ENCODE measurements at places on chromosomes 1 and 21. TPM values are rescaled to one million over a fixed set of nuclear protein-coding genes. Genes with fewer than 3 reads are reported as not detected.
A peak's percentile ranks its signal among the peaks of the same experiment; 100 is the strongest.

DNA sequence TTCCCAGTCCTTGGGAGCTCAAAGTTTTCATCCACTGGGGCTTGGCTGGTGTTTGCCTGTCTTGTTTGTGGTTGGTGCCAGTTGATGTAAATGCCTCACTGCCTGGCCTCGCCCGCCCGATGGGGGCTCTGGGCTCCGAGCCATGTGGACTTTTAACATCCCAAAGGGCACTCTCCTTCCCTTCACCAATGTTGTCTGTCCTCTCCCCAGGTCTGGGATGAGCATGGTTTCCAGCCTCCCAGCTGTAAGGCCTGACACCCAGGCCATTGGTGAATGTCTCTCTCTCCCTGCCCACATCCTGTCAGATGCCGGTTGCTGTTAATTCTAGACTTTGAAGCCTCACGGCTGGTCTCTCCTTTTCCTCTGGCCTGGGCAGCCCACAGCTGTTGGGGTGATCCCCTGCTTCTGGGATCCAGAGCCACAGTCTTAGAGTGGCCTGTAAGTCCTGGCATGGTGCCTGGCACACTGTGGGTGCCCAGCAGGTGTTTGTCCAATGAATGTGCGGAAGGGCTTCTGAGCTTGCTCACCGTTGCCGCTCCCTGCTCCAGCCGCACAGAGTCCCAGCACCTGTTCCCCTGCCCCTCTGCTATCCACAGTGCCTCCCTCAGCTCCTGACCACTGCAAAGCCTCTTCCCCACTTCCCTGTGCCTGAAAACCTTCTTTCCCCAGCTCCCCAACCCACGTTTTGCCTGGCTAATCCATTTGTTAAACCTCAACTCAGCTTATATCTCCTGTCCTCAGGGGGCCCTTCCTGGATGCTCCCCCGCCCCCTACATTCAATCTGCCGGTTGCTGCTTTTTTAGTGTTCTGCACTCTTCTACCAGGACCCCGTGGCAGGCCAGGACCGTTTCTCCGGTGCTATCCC is 3.3 kb upstream of the C1orf174 start:
- DNase-seq, result no peak

- no peak for DNase-seq
Measured at GRCh38 chr1:48062353-48062752, 65.2 kb upstream of the TRABD2B start.

GRCh38 chr1:73659136-73659535 is 538.8 kb downstream of the LRRIQ3 start:
- no peak for DNase-seq

DNA sequence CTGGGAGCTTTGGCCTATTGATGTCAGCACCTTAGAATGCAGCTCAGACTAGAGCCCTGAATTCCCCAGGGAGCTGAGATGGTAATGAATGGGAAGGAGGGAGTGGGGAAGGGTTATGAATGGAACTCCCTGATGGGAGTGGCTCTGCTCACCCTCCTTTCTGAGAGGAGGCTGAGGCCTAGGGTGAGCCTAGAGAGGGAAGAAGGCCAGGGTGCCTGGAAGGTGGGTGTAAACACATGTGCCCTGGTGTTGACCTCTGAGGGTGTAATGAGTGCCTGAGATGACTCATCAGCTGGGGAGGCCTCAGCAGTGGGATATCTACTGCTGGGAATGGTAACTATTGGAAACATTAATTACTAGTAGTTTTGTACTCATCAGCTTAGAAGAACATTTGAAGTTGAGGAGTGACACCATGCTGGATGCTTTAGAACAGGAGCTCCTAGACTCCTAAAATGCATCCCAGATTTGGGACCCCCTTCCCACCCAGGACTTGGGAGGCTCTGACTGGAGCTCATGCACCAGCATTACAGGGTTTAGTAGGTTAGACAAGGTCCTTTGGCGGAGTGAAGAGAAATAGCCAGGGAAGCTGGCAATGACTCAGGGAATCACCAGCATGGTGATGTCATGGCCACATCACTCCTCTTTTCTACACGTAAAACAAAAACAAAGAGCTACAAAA is 16.0 kb upstream of the PIGV start:
- DNase-seq, result peak; percentile 92

The MOB3C gene
- total RNA-seq, result 6.6 TPM

DNA sequence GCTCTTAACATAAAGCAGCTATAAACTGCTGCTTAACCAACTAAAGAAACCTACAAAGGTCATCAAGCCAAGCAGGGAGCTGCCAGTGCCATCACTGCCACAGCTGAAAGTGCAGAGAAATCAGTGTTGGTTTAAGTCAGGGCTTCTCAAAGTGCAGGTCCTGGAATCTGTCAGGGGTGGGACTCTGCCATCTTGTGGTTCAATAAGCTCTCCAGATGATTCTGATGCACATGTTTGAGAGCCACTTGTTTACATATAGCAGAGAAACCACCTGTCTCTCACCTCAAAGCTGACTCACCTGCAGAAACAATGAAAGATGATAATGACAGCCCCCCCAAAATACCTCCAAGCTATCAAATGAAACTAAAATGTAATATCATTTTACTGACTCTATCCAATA is 49.3 kb downstream of the SH3GLB1 start:
- no peak for DNase-seq

DNA sequence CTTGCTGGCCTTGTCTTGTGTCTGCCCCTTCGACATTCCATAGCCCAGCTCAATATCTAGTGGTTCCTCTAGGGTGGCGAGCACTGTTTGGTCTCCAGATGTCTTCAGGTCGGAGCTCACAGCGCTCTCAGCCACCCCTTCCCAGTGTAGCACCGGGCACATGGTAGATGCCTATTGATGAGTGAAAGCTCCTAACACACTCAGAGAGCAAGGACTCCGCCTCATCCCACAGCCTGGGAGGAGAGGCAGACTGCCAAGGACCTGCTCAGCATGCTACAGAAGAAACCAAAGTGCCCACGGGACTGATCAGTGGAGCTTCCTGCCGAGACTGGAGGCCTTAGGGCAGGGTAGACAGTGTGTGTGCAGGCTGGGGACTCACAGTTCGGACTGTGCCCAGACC is 10.9 kb downstream of the PCSK9 start:
- peak; percentile 35 for DNase-seq

- no peak for DNase-seq
Measured at GRCh38 chr1:182235604-182235951, 156.0 kb downstream of the GLUL start.

DNA sequence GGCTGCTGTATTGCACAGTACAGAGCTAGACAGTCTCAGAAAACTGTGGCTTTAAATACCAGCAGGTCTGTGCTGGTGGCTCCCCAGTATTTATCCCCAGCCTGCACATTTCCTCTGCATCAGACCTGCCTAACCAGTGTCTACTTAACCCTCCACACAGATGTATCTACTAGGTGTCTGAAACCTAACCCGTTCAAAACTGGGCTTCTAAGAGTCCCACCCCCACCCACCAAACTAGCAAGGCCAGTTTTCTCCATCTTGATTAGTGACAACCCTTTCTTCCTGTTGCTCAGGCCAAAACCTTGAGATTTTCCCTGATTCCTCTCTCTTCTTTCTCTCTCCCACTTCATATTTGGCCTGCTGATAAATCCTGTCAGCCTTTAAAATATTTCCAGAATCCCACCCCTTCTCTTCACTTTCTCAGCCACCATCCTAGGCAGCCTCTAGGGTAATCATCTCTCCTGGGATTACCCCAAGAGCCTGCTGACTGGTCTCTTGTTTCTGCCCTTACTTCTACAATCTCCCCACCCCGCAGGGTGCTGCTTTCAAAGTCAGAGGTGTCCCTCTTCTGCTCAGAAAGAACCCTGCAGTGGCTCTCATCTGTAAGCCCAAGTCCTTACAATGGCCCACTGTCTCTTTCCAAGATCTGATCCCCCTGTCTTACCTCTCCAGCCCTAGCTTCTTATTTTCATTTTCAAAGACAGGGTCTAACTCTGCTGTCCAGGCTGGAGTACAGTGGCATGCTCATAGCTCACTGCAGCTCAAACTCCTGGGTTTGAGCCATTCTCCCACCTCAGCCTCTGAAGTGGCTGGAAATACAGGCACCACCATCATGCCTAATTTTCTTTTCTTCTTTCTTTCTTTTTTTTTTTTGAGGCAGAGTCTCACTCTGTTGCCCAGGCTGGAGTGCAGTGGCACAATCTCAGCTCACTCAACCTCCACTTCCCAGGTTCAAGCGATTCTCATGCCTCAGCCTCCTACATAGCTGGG is 45.2 kb downstream of the H3-3A start:
- no peak for DNase-seq

The KIF17 gene
- not detected for total RNA-seq

DNA sequence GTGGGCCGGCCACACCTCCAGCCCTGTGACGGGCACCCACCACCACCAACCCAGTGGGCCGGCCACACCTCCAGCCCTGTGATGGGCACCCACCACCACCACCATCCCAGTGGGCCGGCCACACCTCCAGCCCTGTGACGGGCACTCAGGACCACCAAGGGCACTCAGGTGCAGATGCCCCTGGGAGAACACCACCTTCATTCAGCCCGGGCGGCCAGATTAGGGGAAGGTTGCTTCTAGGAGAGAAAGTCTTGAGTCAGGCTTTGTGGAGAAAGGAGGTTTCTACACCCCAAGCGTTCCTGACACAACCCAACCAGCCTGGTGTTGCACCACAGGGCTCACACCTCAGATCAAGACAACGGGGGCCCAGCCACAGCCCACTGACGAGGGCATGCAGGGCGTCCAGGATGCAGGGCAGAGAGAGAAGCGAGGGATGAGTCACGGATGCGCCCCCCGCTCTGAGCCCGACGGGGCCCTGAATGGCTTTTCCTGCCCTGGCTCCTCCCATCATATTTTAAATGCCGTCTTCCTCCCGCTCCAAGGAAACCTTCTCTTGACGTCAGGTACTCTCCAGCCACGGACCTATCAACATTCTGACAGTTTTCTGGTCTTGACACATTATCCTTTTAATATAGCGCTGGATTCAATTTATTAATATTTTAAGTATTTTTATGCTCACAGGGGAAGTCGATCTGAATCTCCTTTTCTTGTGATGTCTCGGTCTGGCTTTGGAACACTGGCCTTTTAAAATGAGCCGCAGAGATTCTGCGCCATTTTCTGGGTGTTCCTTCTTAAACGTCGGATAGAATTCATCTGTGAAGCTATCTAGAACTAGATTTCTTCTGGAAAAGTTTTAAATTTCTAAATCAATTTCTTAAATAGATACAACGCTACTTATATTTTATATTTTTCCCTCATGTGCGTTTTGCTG is 631 bp upstream of the SPATC1L start:
- DNase-seq, result no peak

GRCh38 chr1:178716111-178716510 is 8.9 kb upstream of the RALGPS2 start:
- no peak for DNase-seq

GRCh38 chr1:203899353-203899716 is 37.9 kb downstream of the SNRPE start:
- DNase-seq, result no peak

DNA sequence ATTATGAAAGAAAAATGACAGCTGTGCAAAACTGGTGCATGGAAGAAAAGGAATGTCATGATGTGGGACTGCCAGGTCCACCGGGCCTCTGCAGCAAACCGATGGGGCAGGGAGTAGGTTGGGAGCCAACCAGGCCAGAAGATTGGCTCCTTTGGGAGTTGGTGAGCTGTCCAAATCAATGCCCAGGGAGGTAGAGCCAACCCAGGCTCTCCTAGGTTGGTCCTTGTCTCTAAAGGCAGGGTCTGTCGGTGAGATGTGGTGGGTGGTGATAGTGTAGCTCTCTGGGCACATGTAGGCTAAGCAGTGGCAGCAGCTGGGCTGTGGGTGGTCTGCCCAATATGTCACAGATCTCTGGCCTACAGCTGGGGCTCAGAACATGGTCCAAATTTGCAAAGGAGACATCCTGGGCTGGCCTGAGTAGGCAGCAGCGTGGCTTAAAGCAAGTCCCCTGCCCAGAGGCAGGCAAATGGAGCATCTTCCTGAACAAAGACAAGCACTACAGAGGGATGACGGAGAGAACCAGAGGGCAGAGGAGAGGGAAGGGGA is 61.2 kb upstream of the PRDX6 start:
- DNase-seq, result no peak

DNA sequence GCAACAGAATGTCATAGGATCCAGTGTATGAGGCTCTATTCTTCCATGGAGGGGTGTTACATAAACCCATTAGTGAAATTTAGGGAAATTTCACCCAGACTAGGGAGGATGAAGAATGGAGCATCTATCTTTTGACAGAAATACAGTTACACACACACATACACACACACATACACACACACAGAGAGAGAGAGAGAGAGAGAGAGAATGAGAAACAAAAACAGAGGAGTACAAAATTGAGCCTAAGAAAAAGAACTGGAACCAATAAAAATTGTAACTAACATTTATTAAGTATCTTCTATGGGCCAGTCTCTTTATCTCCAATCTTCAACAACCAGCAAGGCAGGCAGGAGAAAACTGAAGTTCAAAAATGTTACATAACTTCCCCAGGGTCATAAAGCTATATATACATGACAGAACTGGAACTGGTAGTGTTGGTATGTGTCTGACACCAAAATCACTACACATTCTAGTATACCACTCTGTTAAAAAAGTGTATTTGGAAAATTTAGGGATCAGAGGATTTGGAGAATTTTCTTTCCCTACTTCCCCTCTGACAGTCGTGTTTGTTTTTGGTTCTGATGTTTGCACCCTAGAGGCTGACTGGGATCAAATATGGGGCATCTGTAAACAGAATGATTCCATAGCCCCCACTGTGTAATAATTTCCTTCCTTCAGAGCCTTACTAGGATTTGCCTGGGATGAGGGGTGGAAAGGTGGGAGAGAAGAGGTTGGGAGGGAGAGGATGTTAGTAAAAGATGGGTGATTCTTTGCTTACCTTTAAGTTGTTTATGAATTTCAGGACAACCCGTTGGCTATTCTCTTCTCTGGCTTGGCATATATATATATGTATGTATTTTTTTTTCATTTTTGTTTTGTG is 1.0 kb upstream of the ZFYVE9 start:
- DNase-seq, result no peak

DNA sequence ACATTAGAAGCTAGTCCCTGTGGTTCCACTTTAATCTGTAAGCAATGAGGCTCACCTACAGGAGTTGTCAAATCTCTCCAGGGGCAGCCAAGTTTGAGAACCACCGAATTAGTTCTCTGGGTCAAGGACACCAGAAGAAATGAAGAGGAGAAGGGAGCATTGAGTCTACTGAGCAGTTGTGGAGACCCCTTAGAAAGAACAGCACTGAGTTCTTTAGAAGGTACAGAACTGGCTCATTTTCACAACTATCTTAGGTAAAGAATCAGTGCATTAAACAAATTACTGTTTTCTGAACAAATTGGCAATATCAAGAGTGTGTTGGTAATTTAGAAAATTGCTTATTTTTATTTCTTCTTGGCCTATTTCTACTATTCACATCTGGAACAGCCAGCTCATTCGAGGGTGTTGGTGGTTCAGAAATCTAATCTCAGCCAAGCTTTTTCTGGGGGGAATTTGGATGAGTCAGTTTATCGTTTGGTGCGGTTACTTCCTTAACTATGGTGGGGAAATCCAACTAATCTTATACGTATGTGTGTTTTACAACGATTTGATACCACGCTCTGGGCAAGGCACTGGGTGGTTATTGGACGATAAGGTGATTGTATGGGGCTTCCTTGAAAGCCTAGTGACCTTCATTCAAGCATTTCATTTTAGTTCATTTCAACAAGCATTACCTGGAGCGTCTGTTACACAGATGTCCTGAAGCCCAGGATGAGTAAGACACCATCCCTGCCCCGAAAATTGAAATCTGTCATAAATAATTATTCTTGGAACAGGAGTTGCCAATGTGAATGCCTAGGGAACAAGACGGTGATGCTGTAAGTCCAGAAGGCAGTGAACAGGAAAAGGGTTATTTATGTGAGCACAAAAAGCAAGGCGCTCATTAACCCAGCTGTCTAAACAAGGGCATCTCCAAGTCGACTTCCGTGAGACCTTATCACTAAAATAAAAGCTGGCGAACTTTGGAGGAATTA is 52.0 kb upstream of the TMPRSS2 start:
- no peak for DNase-seq
